ENCODE measurements at places on chromosomes 13 and 19.
A peak's percentile ranks its signal among the peaks of the same experiment; 100 is the strongest.

DNA sequence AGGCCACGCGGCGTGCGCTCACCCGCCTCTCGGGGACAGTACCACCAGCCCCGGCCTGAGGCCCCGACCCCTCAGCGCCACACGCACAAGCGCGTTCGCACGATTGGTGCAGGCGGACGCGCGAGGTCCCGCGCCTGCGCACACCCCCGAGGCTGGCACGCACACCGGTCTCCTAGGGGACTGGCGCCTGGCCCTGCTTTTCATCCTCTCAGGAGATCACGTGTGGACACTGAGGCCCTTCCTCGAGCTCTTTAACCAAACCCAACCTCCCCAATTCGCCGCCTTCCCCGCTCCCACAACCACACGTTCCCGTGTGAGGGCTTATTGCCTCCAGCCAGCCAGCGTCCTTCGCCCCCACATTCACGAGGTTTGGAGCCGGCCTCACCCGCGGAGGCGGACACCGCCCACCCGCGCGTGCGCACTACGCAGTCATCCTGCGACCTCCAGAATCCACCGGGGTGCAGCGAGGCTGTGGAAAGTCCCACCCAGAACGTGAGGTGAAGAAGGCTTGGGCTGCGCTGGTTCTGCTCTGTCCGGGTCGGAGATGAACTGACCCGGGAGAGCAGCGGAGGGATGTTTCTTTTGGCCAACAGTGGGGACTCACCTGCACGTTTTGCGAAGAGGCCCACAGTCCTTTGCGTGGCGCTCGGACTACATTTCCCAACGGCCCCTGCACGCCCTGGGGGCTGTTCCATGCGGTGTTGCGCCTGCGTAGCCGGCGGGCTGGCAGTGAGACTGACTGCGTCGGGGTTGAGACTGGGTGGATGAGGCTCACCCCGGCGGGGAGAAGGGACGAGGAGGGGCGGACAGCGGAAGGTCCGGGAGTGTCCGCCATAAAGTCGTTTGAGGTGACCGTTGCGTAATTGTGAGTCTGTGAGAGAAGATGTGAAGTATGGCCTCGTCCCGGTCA is 539 bp upstream of the ZNF667 start:
- DNase-seq: peak; percentile 23

GRCh38 chr13:108795841-108796240 is 166.4 kb downstream of the MYO16 start:
- DNase-seq: no peak

- DNase-seq: no peak
Measured at GRCh38 chr13:64186071-64186470, 2770.4 kb upstream of the PCDH20 start.

DNA sequence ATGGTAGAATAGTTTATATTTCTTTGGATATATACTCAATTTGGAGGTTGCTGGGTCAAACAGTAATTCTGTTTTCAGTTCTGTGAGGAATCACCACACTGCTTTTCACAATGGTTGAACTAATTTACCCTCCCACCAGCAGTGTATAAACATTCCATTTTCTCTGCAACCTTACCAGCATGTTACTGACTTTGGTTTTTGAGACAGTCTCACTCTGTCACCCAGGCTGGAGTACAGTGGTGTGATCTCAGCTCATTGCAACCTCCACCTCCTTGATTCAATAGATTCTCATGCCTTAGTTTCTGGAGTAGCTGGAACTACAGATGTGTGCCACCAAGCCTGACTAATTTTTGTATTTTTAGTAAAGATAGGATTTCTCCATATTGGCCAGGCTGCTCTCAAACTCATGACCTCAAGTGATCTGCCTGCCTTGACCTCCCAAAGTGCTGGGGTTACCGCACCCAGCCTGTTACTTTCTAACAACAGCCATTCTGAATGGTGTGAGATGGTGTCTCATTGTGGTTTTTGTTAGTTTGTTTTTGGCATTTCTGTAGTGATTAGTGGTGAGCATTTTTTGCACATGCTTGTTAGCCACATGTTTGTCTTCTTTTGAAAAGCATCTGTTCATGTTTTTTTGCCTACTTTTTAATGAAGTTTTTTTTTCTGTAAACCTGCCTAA is 12.5 kb downstream of the ZNF714 start:
- DNase-seq: no peak

DNA sequence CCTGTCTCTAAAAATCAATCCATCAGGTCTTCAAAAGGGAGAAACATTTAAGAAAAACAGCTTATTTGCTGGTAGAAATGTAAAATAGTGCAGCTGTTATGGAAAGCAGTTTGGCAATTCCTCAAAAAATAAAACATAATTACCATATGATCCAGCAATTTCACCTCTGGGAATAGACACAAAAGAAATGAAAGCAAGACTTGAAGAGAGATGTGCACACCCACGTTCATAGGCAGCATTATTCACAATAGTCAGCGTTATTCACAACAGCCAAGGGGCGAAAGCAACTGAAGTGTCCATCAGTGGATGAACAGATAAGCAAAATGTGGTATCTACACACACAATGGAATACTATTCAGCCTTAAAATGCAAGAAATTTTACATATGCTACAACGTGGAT is 45.1 kb upstream of the DOCK9 start:
- no peak for DNase-seq

DNA sequence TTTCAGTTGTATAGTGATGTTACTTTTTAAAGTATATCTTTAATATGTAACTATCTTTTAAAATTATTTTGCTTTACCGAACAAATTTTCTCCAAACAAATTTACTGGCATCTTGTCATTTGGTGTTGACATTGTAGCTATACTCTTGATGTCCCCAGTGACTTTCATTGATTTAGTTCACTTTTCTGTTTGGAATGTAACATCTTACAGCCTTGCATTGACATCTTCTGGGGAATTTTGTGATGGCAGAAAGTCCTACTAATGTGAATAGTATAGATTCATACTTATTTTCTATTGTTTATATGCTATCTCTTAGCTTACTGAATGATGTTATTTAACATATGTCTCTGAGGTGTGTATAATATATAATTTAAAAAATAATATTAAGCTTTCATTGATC is 800.9 kb upstream of the ATXN8OS start:
- DNase-seq: no peak

- no peak for DNase-seq
Measured at GRCh38 chr13:39349391-39349960, 253.5 kb downstream of the LHFPL6 start.

DNA sequence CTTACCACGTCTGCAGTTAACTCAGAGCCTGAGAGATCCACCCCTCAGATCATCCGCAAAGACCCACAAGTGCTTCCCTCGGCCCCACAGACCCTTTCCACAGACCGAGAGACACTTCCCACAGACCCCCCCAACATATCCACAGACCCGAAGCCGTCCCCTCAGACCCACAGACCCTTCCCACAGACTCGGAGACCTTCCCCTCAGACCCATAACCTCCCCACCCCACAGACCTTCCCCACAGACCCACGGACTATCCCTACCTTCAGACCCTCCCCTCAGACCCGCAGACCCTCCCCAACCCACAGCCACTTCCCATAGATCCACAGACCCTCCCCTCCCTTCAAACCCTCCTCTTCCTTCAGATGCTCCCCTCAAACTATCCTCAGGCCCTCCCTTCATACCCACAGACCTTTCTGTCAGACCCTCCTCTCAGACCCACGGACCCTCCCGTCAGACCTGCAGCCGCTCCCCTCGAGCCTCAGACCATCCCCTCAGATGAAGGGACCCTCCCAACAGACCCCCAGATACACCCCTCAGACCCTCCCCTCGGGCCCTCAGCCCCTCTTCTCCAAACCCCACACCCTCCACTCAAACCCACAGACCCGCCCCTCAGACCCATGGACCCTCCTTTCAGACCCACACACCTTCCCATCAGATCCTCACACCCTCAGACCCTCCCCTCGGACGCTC is 20.1 kb upstream of the TFDP1 start:
- DNase-seq: no peak

DNA sequence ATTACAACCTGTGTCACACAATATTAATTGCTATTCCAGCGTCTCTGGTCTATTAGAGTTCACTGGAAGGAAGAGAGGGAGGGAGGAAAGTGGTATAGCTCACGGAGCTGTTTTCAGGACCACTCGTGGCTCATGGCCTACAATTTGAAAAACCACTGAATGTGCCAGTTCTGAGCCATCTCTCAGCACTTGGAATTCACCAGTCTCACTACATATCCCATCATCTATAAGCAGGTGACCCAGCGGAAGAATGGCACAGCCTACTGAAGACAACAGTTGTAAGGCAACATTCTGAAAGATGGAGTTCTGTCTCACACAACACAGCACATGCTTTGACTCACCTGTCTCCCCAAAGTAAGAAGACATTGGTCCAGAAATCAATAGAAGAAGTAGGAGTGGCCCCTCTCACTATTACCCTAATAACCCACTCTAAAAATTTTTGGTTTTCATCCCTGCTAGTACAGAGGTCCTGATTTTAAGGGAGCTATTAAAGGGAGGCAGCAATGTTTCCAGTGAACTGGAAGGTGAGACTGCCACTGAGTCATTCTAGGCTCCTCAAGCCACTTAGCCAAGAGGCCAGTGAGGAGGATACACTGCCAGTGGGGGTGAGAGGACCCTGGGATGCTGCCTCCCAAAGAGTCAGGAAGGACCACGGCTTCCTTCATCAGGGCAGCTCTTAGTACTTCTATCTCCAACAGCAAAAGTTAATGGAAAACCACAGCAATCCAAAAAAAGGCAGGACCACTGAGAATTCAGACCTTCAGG is 50.0 kb upstream of the DOCK9 start:
- no peak for DNase-seq

- DNase-seq: no peak
Measured at GRCh38 chr19:2511991-2512390, 36.1 kb downstream of the GADD45B start.
